ENCODE measurements at places on chromosomes 7 and 10. TPM values are rescaled to one million over a fixed set of nuclear protein-coding genes. Genes with fewer than 3 reads are reported as not detected.

GRCh38 chr10:103811463-103811862 is 43.9 kb downstream of the SH3PXD2A start:
- no peak for DNase-seq

DNA sequence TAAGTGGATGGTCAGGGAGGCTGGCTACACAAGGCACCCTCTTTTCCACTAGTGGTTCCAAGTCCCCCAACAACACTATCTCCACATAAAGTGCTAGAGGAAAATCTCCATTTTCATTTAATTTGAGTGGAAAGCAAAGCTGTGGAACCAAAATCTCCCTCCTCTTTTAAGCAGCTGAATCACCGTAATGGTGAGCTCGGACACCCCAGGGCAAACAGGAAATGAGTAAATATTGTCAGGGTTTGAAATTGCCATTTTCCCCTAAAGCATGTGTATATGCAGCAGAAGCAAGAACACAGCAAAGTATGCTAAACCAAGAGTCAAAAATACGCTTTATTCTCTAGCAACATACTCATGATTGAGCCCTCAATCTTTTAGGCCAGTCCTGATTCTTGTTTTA is 143.7 kb downstream of the GPAM start:
- no peak for DNase-seq

DNA sequence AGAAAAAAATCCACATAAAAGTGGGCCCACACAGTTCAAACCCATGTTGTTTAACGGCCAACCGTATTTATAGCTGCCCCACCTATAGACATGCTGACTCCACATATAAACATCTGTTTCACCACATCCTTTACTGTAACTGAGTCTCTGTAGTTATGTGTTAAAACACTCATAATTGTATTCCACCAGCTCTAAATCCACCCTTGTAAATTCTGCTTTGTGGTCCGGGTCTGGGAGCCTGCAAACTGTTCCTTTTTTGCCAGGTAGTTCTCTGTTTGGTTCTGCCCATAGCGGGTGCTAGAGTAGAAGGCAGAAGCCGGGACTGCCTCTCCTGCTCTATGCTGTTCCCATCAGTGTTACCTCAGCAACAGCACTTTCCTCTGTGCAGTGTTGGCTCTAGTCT is 20.2 kb upstream of the FHIP2A start:
- no peak for DNase-seq

OIT3 gene
- not detected for polyA plus RNA-seq
